Hepatic stellate cell (primary cell): ENCODE measurements at places on chromosomes 4 and X.
A peak's percentile ranks its signal among the peaks of the same experiment; 100 is the strongest.

GRCh38 chrX:96445531-96446065 is 239.0 kb upstream of the DIAPH2 start:
- DNase-seq = no peak

DNA sequence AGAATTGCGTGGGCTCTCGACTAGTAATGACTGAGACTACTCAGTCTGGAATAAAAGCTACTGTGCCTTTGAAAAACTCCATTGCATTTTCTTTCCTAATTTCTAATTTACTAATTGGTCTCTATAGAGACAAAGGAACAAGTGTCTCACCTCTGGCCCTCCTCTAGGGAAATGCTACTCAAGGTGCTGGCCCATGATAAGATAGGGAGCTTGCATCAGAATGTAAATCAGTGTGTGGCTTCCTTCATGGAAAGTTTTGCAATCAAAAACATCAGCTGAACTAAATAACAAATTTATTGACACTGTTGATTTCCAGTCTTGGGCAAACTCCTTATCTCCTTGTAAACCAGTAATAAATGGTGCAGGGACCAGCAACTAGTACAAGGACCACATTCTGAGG is 81.8 kb downstream of the SRPX start:
- DNase-seq = no peak

GRCh38 chrX:48461830-48462229 is 8.2 kb downstream of the SLC38A5 start:
- peak; percentile 0 for DNase-seq

GRCh38 chr4:123259676-123260646 is 136.6 kb upstream of the SPRY1 start:
- DNase-seq = no peak

DNA sequence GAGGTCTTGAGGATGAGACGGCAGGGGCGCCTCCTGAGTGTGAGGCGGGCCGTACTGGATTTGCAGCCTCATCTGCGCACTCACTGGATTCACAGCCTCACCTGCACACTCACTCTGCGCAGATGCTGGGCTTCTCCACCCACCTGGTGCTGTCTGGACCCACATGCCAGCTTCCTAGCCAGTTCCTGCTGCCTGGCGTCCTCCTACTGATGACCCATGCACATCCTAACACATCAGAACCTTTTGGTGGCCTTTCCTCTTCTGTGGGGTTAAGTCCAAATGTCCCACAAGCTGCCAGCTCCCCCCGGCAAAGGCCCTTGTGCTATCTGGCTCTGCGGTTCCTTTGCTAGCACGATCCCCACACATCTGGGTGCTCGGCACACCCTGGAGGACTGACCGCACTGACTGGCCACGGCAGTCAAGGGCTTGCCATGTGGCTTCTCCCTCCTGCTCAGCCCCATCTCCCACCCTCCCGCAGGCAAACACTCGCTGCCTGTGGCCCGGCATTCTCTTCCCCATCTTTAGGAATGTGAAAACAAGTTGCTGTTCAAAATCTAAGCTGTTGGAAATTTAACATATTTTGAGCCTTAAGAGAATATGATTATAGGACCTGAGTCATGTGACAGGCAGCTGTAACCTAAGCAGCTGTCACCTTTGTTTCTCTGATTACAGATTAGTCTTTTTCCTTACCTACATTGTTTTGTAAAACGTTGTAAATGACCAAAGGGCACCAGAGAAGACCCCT is 39.4 kb upstream of the AFAP1 start:
- no peak for DNase-seq

GRCh38 chrX:66015152-66015831 is 24.6 kb downstream of the VSIG4 start:
- no peak for DNase-seq

GRCh38 chrX:149456476-149457245 is 48.4 kb downstream of the IDS start:
- DNase-seq = no peak

DNA sequence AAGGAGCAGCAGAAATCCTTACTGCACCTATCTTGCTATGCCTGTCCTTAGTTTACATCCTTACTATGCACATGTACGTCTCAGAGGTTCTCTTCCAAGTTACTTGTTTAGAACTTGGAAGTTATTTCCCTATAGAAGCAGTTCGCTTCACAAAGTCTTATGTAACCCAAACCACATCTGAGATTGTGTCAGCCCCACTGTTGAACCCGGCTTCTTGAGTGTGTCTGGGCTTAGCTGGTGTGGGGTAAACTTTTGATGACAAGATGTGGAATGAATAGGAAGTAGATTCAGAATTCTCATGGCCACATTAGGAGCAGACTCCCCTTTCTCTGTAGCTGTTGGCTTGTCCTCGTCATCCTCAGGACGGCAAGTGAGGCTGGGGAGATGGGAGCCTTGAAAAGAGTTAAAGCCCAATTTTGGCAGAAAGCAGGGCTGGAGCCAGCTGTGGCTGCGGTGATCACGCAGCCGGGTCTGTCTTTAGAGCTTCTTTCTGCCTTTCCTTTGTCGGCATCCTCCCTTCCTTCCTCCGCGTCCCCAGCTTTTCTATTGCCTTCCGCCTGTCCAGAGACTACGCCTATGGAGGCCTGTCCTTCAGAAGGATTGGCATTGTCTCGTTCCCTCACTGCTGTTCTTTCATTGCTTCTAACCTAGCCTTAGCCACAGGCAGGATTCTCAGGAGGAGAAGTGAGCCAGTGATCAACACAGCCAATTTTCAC is 23.0 kb upstream of the LIMCH1 start:
- DNase-seq = no peak

- no peak for DNase-seq
Measured at GRCh38 chr4:90603540-90603939, 476.3 kb downstream of the CCSER1 start.

- no peak for DNase-seq
Measured at GRCh38 chr4:47830265-47831025, 7.4 kb downstream of the CORIN start.

- no peak for DNase-seq
Measured at GRCh38 chrX:153407736-153408135, 3.5 kb upstream of the ZFP92 start.

DNA sequence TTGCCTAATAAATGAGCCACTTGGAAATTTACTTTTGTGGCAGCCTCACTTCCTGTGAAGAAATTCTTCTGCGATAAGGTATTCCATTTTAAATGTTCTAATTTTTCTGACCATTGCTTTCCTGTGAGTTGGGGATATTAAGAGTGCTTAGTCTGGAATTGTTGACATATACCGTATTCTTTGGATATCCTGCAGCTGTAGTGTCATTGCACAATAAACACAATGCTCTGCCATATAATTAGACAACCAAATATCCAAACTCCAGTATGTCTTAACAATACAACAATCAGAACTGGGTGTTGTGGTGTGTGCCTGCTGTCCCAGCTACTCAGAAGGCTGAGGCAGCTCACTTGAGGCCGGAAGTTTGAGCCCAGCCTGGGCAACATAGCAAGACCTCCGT is 99.4 kb downstream of the LUZP4 start:
- no peak for DNase-seq

DNA sequence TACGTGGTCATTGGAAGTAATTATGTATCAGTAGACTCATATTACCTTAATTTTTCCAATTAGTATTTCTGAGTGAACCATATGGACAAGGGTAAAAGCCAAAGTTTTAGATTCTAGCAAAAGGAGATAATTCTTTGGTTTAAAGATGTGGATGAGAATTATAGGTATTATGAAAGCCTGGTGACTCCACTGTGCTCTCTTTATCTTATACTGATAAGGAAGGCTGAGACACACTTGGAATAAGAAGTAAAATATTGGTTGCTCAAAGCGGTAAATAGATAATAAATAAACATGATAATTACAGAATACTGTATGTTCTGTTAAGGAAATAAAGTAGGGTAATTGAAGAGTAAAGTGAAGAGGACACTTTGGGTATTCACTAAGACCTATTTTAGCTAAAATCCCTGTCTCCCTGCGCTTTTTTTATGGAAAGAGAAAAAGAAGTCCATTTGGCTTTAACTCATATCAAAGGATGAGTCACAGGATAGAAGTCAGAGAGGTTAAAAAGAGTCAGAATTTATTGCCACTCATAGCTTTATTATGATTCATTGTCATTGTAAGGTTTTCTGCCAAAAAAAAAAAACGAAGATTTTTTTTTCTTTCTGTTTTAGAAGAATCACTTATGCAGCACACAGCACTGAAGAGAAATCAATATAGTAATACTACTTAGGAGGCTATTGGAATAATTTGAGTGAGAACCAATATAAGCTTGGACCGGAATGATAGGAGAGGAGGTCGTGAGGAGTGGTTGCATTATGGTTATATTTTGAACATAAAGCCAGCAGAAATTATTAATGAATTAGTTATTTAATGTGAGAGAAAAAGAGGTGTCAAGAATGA is 2463.1 kb downstream of the ARAP2 start:
- DNase-seq = no peak

- no peak for DNase-seq
Measured at GRCh38 chr4:8407316-8407715, 33.2 kb downstream of the ACOX3 start.

- DNase-seq = no peak
Measured at GRCh38 chr4:164550989-164551712, 202.8 kb upstream of the SMIM31 start.

- DNase-seq = no peak
Measured at GRCh38 chr4:163493643-163494359, 689 bp upstream of the TMA16 start.

DNA sequence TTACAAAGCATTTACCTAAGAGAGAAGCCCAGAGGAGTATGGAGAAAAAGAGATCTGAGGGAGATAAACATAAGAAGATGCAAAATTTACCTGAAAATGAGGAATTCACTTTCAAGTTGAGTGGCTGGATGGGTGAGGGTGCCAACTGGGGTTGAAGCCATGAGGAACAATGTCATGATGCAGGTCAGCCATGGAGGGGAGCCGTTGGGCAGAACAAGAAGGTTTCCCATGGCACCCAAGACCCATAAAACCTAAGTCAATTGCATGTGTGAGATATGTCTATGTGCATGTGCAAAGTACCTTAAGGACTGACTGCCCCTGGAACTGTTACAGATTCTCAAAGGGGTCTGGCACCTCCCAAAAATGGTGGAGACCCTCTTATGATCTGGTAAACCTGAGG is 46.6 kb upstream of the PRRG1 start:
- peak; percentile 9 for DNase-seq

- DNase-seq = no peak
Measured at GRCh38 chr4:77125961-77126360, 31.0 kb upstream of the CCNG2 start.

DNA sequence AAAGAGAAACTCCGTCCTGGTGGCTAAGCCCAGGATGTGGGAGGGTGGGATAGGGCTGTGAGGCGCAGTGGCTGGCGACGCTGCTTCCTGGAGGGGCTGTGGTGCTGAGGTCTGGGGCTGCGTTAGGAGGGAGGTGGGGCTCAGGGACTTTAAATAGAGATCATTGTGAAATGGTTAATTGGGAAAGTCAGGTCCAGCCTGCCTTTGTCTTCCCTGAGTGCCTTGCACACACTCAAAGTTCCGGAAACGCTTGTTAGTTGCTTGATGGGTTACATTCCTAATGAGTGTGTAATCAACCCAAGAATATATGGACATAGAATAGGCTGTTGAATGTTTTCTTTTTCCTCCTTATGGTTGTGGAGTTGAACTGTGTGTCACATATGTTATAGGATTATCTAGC is 55.7 kb upstream of the CLDN34 start:
- DNase-seq = peak; percentile 53

GRCh38 chrX:154603438-154604430 is 15.3 kb downstream of the CTAG1B start:
- no peak for DNase-seq

- DNase-seq = no peak
Measured at GRCh38 chr4:6420972-6421371, 51.4 kb downstream of the PPP2R2C start.

DNA sequence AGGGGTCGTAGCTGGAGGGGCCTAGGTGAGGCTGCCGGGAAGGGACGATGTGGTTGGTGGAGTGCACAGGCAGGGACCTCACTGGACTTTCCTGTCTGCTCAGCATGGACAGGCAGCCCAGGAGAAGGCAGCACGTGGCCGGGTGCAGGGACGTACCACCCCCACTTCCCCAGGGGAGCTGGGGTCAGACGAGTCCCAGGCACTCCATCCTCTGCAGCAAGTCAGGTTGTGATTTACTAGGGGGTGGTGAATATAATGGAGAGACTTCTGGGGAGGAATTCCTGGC is 1.5 kb upstream of the CTBP1 start:
- DNase-seq = no peak

DNA sequence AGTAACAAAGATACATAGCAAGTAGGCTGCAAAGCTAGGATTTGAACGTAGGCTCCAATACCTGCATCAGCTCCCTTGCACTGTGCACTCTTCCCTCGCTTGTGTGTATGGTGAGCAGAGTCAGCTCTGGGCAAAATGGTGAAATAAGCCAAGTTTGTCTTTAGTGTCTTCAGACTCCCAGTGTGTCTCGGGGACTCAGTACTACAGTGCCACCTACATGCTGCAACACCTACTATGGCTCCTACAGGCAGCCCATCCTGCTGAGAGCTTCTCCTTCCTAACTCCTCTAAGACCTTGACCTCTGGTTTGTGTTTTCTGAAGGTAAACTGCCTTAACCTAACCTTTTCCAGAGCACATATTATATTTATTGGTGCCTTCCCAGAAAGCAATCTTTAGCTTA is 42.5 kb downstream of the RTL9 start:
- DNase-seq = no peak

DNA sequence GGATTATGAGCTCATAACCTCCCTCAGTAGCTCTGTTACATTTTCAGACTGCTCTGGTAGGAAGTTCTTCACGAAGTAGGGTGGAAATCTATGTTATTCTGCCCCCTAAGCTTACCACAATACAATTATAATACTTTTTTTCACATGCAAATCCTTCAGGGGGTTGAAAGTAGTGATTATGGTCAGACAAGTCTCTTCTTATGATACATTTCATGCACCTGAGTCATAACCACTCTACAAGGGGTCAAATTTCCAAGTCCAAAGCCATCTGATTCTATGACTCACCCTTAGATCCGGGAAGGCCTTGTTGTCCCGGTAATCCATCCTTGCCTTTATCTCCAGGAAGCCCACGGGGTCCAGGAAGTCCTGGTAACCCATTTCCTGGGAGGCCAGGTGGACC is 95.2 kb downstream of the ATG4A start:
- DNase-seq = peak; percentile 51

- no peak for DNase-seq
Measured at GRCh38 chrX:646228-646495, 15.6 kb downstream of the SHOX start.

DNA sequence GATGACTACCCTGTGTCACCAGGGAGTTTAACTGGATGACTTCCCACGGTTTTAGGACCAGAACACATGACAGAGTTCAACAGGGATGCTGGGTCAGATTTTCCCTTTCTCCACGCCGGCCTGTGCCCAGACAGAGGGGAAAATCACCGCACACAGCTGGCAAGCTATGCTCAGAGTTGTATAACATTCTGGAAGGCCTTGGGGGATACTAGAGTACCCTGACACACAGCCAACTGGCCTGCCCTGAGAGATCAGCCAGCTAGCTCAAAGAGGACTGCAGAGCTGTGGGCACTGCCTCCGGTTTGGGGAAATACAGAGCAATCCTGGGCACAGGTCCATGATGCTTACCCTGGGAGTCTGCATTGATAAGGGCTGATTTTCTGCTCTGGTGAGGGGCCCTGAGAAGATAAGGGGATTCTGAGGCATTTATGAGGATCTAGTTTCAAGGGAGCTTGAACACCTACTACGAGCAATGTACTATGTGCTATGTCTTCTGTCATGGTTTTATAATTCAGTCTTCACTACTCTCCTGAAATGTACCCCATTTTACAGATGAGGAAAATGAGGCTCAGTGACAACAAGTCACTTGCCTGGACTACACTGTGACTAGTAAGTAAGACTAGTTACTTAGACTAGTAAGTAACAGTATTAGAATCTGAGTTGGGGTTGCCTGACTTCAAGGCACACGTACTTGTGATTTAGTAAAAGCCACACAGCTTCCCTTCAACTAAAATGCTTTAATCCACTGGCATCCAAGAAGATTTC is 14.7 kb downstream of the C4orf54 start:
- no peak for DNase-seq
